Renal pelvis (tissue), 12 donors: ENCODE measurements at places on chromosomes 6 and 20. TPM values are rescaled to one million over a fixed set of nuclear protein-coding genes. Genes with fewer than 3 reads are reported as not detected.

Gene HRH3
- 0.19 TPM for polyA plus RNA-seq

Gene FRK
- 5.9 TPM for polyA plus RNA-seq

Gene C20orf144
- polyA plus RNA-seq, result 0.49 TPM

DNA sequence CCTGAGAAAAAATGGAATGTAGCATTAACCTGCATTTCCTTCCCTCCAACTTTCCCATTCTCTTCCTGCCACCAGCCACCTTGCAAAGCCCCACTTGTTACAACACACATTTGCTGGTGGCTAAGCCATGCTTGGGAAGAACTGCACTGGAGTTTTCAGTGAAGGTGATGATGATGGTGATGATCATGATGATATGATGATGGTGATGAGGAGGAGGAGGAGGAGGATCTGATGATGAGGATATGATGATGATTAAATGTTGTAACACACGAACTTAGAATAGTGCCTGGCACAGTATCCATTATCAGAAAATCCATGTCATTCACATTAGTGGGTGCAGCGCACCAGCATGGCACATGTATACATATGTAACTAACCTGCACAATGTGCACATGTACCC is 297.2 kb downstream of the TSHZ2 start:
- no peak for DNase-seq

GRCh38 chr6:6057442-6058053 is 50.8 kb upstream of the NRN1 start:
- peak; percentile 52 for DNase-seq

GRCh38 chr6:26270903-26271667 is 93.9 kb upstream of the BTN3A2 start:
- DNase-seq, result peak; percentile 94

DNA sequence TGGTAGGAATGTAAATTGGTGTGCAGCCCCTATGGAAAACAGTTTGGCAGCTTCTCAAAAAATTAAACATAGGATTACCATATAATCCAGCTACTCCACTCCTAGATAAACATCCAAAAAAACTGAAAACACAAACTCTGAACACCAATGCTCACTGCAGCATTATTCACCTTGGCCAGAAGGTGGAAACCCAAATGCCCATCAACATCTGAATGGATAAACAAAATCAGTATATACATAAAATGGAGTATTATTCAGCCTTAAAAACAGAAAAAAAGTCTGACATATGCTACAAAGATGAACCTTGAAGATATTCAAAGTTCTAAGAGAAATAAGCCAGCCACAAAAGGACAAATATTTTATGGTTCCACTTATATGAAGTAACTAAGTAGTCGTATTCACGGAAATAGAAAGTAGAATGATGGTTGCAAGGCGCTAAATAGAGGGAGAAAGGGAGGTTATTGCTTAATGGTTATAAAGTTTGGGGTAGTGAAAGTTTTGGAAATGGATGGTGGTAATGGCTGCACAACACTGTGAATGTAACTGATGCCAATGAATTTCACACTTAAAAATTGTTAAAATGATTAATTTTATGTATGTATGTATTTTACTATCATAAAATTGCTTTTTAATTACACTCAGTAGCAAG is 4.0 kb downstream of the PHF10 start:
- no peak for DNase-seq

- no peak for DNase-seq
These were observed 80.7 kb downstream of the OLIG3 start for GRCh38 chr6:137413482-137413881.
